ENCODE measurements at places on chromosomes 7 and 10.

GRCh38 chr7:53940483-53940882, 601.7 kb upstream of the VSTM2A start:
- DNase-seq = no peak

DNA sequence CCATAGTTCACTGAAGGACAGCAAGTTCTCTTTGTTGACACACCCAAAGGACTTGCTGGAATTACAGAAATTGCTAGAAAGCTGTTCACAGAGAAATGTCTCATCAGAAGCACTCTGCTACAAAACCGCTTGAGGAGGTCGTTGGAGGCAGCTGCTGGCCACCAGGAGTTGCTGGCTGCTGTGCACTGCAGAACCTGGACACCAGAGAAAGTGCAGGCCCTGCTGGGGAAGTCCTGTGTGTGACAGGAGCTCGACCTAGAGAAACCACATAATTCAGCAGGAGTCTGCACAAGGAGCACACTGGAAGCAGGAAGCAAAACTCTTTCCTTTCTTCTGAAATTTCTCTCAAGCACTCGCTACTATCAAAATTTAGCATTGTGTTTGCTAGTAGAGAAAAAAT, 461.5 kb upstream of the GHITM start:
- DNase-seq = no peak

- no peak for DNase-seq
Measured at GRCh38 chr7:22296916-22297315, 60.0 kb downstream of the RAPGEF5 start.

- no peak for DNase-seq
Measured at GRCh38 chr7:102077081-102077480, 209.6 kb upstream of the SH2B2 start.

DNA sequence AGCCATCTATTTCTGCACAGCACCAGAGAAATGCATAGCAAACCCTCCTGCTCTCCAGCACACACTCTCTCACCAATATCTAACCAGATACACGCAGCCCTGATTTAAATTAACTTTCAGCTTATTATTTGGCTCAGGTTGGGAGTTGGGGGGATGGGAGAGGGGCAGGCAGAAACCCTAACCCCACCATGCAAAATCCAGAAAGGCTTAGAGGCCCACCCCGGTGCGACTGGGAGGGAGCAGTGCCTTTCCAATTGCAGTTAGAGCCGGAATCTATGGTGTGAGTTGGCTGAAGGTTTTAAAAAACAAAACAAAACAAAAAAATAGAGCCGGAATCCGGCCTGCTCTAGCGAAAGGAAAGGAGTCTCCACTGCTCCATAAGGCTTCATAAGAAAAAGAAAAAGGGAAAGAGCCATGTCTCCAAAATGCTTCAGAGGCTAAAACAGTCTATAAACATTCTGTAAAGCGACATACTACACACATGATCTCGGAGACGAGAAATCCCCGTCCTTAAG, 2.9 kb downstream of the IGF2BP3 start:
- no peak for DNase-seq

DNA sequence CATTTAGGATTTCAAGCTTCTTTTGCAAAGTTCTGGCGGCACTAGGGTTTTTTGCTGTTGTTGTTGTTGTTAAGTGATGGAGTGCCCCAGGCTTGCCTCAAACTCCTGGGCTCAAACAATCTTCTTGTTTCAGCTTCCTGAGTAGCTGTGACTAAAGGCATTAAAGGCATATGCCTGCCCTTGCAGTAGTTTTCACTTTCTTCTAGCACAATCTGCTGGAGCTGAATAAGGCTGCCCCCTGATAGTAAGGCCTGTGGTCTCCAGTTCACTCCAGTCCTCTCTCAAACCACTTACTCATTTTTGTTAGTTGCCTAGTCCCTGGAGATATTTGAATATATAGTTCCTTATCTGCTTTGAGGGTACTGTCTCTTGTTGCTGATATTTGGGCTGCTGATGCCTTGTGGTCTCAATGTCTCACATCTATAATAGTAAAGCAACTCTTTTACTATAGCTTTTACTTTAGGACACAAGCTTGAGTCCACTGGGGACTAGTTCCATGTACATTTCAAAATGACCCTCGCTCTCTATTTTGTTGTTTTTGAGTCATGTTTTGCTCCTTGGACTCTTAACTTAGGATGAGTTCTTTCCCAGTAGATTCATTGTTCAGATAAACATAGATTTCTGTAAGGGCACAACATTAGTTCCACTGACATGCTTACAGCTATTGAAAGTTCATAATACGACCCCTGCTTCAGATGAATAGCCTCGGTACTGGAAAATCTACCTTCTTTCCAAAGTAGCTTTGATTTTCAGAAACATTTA, 25.5 kb downstream of the PHF14 start:
- no peak for DNase-seq

GRCh38 chr7:36625247-36625646, 99.0 kb downstream of the AOAH start:
- DNase-seq = no peak
